Hypothalamus (tissue), 51 donors: ENCODE measurements at places on chromosomes 16 and 17.

GRCh38 chr16:69133373-69133954 lies 1.0 kb downstream of the UTP4 start:
- DNase-seq, result no peak

DNA sequence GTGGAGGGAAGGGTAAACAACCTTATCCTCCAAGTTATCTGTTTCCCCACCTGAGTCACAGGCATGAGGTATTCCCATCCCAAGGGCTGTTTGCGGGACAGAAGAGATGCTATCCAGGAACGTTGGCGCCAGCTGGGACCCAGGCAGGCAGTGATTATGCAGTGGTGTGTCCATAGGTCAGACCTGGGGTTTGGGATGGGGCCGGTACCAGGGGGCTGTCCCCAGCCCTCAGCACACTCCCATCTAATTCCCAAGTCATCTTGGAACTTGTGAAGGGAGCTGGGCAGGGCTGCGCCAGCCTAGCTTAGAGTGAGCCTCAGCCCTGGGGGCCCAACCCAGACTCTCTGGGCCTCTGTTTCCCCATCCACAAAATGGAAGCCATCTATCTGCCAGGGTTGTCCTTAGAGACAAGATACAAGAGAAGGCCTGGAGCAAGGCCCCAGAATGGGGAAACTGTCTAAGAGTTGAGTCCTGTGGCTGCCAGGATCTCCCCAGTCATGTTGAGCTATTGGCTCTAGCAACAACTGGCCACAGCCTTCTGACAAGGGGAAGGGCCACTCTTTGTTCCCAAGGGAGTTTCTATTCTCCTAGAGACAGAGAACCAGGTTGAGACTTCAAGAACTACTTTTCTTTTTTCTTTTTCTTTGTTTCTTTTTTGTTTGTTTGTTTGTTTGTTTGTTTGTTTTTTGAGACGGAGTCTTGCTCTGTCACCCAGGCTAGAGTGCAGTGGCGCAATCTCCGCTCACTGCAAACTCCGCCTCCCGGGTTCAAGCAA lies 9.8 kb upstream of the JUP start:
- no peak for DNase-seq

GRCh38 chr17:2716649-2717048 lies 5.1 kb upstream of the CLUH start:
- no peak for DNase-seq

DNA sequence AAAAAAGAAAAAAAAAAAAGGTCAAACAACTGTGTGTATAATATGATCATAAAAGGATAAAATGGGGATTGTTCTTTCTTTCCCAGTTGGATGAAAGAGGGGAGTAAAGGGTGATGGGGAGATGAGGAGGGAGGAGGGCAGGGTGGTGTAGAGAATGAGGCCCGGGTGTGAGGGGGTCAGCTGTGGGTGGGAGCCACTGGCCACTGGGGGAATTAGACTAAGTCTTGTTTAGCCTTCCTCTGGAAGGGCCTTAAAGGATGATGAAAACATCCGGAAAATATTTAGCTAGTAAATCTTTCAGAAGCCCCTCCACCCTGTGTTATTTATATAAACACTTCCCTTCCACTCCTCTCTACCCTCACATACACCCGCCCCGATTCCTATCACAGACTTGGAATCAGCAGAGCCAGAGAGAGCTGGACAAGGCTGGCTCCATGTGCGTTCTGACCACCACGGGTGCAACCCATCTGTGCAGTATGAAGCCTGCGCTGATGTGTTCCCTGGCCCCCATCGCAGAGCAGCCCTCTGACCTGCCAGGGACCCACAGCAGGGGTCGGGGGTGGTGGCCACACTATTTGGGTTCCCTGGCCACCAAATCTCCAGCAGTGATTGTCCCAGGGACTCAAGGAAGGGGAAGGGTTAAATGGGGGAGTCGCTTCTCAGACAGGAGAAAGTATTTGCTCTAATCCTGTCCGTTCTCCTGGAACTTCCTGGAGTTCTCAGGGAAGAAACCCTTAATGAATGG lies 72.7 kb downstream of the GAS7 start:
- DNase-seq, result no peak

DNA sequence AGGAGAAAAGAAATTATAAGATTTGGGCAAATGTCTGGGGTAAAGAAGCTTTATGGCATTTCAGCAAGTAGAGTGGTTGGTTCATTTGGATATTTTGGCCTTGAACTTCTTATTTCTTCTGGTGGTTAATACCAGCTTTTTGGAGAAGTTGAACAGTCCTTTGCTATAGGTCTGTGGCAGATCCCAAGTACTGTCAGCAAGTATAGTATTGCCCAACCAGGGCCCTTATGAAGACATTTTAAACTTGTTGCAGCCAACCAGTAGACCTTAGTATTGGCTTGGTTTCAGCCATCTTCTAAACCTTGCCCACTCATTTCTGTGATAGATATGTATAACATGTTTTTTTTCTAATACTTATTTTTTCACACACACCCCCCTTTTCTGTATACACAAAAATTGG lies 2.2 kb downstream of the SP2 start:
- DNase-seq, result no peak

DNA sequence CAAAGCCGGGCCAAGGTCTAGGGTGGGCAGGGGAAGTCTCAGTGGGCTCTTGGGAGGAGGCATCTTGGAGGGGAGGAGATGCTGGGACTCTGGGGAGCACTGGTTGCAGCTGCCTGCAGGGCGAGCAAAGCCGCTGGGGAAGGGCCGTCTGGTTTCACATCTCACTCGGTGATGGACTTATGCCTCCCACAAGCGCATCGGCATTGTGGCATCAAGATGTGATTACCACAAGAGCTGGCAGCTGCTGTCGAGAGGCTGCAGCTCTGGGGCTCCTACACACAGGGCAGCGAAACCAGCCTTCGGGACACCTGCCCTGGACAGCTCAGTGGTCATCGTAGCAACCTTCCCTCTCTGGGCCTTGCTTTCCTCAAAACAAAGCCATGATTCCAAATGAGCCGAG lies 3.1 kb upstream of the KCNJ12 start:
- no peak for DNase-seq

DNA sequence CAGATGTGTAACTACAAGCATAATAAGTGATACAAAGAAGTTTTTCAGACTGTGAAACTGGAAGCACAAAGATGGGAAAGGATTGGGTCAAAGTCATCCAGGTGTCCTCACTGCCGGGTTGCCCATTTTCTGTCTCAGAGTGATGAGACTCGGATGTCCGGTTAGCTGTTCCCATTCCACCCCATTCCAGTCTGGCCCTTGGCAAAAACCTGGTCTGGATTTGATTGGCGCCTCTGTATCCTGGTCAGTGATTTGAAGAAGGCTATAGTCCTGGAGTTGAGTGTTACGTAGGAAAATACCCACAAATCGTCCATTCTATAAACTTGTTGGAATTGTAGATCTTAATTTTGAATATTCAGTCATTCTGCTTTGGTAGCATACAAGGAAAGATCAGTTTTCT lies 19.9 kb upstream of the PHKG2 start:
- no peak for DNase-seq

- DNase-seq, result no peak
Measured at GRCh38 chr17:33438139-33438538, 145.0 kb upstream of the ASIC2 start.

DNA sequence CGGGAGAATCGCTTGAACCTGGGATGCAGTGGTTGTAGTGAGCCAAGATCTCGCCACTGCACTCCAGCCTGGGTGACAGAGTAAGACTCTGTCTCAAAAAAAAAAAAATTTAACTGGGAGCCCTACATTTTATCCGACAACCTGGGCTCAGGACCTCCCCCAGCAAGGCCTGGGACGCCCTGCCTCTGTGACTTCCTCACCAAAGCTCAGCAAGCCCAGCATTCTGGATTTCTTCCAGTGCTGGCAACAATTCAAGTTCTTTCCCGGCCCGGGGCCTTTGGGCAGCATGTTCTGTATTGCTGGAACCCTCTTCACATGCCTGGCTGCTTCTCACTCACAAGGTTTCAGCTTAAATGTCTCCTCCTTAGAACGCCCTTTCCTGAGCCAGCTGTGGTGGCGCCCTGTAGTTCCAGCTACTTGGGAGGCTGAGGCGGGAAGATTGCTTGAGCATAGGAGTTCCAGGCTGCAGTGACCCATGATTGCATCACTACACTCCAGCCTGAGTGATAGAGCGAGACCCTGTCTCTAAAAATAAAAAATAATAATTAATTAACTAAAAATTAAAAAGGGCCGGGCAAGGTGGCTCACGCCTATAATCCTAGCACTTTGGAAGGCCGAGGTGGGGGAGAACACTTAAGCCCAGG lies 15.9 kb upstream of the MEIOB start:
- no peak for DNase-seq

- no peak for DNase-seq
Measured at GRCh38 chr16:28845293-28845692, 855 bp downstream of the TUFM start.

DNA sequence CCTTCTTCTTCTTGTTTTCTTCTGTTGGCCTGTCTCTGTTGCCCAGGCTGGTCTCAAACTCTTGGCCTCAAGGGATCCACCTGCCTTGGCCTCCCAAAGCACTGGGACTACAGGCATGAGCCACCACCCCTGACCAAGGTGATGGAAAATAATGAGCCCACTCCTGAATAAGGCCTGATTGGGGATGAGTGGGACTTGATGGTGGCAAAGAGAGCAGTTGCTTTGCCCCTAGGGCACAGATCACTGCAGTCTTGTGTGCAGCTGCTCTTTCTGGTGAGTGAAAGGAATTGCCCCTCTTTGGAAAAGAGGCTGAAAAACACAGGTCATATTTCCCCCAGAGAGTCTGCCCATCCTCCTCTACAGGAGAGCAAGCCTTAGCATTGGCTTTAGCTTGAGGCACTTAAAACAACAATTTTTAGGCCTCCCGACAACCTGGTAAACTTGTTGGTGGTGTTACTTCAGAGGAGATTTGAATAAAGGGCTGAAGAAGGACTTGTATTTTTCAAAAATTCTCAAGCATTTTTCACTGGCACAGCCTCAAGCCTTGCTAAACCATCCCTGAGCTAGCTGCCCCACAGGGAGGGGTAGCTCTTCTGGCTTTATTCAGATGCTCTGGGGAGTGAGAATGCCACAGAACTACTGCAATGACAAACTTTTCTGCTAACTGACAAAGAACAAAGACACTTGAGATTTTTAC lies 6.1 kb upstream of the PDP2 start:
- DNase-seq, result no peak

GRCh38 chr17:73759734-73760438 lies 115.6 kb upstream of the SDK2 start:
- no peak for DNase-seq

DNA sequence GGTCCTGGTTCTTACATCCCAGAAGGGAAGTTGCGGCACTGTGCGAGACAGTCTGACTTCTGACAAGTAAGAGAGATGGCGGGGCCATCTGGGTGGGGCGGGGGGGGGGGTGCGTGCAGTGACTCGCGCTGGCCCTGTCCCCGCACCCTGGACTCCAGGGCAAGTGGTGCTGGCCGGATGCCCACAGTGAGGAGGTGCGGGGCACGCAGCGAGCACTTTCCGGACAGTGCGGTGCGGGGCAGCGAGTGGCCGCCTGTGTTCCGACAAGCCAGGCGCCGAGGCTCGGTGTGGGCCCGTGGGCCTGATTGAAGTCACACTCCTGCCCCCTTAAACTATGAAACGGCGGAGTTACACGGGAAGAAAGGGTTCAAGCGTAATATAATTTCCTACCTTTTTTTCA lies 106.4 kb downstream of the BANP start:
- DNase-seq, result no peak

DNA sequence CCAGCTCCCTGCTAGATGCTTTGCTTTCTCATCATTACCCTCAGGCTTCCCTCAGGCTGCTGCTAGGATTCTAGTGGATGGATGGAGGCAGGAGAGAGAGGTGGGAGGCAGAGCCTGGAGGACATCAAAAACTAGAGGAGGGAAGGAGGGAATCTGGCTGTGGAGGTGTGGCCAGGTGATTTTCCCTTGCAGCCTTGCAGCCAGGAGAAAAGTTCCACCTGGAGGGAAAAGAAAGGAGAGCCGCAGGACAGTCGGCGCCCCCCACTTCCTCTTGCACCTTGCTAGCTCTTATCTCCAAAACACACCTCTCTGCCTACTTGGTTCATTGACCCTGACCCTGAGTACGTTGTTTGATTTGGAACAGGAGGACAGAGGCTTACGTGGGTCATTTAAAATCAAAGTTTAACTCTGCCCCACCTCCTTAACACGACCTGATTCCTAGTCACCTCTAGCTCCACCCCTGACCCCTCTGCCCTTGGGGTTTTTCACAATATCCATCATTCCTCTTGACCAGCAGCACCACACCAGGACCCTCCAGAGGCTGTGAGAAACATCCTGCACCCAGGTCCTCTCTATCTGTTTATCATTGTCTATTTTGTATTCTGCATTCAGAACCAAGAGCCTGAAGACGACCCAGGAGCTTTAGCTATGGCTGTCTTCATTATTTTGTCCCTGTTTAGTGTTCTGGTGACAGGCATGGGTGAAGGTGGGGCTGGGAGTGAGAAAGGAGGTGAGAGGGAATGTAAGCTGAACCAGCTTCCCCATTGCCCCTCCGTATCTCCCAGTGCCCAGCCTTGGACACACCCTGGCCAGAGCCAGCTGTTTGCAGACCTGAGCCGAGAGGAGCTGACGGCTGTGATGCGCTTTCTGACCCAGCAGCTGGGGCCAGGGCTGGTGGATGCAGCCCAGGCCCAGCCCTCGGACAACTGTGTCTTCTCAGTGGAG lies 15.9 kb downstream of the AOC3 start:
- no peak for DNase-seq

DNA sequence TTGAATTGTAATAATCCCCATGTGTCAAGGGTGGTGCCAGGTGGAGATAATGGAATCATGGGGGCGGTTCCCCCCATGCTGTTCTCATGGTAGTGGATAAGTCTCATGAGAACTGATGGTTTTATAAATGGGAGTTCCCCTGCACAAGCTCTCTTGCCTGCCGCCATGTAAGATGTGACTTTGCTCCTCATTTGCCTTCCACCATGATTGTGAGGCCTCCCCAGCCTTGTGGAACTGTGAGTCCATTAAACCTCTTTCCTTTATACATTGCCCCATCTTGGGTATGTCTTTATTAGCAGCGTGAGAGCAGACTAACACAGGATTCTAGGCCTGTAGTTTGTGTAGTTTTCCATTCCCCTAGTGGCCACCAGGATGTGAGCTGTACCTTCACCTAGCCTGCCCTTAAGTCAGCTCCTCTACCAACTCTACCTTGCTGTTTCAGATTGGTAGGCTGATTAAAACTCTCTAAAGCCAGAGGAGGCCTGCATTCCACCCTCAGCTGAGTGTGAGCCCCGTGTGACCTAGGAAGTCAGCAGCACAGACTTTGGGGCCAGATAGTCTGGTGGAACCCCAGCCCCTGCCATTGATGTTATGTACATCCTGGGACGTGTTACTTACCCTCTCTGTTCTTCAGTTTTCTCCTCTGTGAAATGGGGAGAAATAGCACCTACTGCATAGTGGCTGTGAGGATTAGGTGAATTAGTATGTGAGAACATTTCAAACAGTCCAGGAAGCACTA lies 252.4 kb upstream of the CACNG5 start:
- DNase-seq, result no peak

DNA sequence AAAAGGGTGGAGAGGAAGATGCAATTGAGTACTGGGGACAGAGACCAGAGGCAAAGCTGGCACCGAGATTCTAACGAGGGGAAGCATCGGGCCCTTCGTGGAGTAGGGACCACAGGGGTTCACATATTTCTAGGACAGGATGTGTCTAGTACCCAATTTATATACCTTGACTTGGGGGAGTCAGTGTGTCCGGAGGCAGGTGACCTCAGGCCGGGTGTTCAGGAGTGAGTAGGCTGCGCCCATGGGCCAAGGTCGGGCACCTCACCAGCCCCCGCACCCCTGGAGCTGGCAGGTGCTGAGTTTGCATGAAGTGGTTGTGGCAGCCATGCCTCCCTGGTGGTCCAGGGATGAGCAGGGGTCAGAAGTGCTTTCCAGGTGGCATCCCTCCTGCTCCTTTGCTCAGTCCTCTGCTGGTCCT lies 8.6 kb upstream of the NXPH3 start:
- DNase-seq, result no peak

GRCh38 chr17:60525328-60525684 lies 736 bp downstream of the APPBP2 start:
- no peak for DNase-seq

GRCh38 chr17:37050920-37051319 lies 102.2 kb downstream of the AATF start:
- no peak for DNase-seq
